ENCODE measurements at places on chromosomes 1 and 21. TPM values are rescaled to one million over a fixed set of nuclear protein-coding genes. Genes with fewer than 3 reads are reported as not detected.

- no peaks in the 10 kb centered on the region for H3K36me3 ChIP-seq
- no peaks in the 10 kb centered on the region for H3K27me3 ChIP-seq
- no peak overlapping the region for H3K27ac ChIP-seq
- no peak overlapping the region for H3K4me3 ChIP-seq
- peaks cover 36% of the 10 kb centered on the region for H3K4me1 ChIP-seq
- no peak for DNase-seq
These were observed 21.0 kb downstream of the TP53BP2 start for GRCh38 chr1:223824712-223825111.

DNA sequence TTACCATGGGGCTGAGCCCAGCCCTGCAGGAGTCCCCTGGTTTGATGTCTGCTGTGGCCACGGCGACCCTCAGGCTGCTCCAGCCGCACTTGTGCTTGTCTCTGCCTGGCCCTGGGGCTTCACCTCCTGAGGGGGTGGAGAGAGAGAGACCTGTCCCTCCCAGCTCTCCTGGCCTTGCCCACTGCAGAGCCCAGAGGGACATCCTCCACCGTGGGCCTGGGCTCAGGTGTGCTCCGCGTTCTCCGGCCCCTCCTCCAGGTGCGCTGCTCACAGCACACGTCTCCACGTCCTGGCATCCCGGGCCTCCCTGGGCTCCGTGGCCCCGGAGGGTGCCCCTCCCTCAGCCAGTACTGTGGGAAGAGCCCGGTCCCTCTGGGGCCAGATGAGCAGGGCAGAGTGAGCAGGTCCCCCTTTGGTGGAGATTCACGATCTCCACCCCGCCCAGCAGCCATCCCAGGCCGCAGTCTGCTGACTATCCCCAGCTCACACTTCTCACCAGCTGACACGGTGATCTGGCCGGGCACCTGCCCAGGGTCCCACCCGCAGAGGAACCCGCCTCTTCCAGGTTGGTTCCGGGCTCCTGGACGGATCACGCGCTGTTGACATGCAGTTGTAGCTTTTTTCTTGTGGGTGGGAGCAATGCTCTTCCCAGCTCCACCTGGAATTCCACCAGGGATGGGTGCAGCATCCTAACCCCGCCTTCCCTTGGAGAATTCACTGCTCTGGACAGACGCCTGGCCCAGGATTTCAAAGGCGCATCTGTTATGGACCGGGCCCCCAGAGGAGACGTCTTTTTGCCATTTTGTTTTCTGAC, 41.8 kb upstream of the POFUT2 start:
- H3K4me1 ChIP-seq = peaks cover 8% of the 10 kb centered on the region
- no peaks in the 10 kb centered on the region for H3K27me3 ChIP-seq
- peak overlapping the region; percentile 23 for H3K4me3 ChIP-seq
- no peaks in the 10 kb centered on the region for H3K36me3 ChIP-seq

DNA sequence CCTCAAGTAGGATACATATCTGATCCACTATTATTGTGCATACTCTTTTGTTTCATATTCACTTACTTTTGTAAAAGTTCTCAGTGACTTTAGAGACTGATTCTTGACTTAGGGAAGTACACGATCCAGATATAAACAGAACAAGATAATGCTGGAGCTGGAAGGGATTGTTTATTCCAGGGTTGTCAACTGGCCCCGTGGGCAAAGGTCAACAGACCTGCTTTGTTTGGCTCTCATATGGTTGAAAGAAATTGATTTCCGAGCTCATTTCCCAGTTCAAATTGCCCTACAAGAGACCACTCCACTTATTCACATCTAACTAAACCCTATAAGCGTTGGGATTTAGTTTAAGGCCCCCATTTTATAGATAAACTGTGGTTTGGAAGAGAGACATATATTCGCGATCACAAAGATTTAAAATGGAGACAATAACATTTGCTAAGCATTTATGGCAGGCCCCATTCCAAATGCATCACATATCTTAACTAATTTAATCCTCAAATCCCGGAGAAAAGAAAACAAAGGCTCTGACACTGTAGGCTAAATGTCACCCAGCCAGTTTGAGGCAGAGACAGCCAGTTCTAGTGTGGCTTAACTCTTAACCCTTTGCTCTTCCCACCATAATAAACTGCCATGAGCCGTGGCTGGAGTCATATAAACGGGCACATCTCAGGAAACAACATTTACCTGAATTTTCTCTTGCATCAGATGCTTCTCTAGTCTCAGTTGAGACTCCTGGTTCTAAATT, 20.6 kb downstream of the REG4 start:
- H3K27me3 ChIP-seq = no peaks in the 10 kb centered on the region
- no peak overlapping the region for H3K4me3 ChIP-seq
- no peaks in the 10 kb centered on the region for H3K36me3 ChIP-seq
- no peaks in the 10 kb centered on the region for H3K4me1 ChIP-seq
- no peak overlapping the region for H3K27ac ChIP-seq

- no peaks in the 10 kb centered on the region for H3K4me1 ChIP-seq
- H3K27ac ChIP-seq = peak overlapping the region; percentile 88
- H3K27me3 ChIP-seq = no peaks in the 10 kb centered on the region
- H3K36me3 ChIP-seq = peaks cover 33% of the 10 kb centered on the region
- peak overlapping the region; percentile 49 for H3K4me3 ChIP-seq
These were observed 2.0 kb downstream of the FCER1G start for GRCh38 chr1:161216945-161217712.

- peak; percentile 88 for DNase-seq
- H3K4me3 ChIP-seq = no peak overlapping the region
- H3K27ac ChIP-seq = no peak overlapping the region
- no peaks in the 10 kb centered on the region for H3K27me3 ChIP-seq
- H3K4me1 ChIP-seq = peaks cover 8% of the 10 kb centered on the region
These were observed 42.4 kb downstream of the CRYAA start for GRCh38 chr21:43211072-43211759.

- H3K4me3 ChIP-seq = no peak overlapping the region
- H3K4me1 ChIP-seq = peaks cover 9% of the 10 kb centered on the region
- DNase-seq = no peak
- H3K36me3 ChIP-seq = no peaks in the 10 kb centered on the region
These were observed 50.0 kb upstream of the COL18A1 start for GRCh38 chr21:45354970-45355369.

DNA sequence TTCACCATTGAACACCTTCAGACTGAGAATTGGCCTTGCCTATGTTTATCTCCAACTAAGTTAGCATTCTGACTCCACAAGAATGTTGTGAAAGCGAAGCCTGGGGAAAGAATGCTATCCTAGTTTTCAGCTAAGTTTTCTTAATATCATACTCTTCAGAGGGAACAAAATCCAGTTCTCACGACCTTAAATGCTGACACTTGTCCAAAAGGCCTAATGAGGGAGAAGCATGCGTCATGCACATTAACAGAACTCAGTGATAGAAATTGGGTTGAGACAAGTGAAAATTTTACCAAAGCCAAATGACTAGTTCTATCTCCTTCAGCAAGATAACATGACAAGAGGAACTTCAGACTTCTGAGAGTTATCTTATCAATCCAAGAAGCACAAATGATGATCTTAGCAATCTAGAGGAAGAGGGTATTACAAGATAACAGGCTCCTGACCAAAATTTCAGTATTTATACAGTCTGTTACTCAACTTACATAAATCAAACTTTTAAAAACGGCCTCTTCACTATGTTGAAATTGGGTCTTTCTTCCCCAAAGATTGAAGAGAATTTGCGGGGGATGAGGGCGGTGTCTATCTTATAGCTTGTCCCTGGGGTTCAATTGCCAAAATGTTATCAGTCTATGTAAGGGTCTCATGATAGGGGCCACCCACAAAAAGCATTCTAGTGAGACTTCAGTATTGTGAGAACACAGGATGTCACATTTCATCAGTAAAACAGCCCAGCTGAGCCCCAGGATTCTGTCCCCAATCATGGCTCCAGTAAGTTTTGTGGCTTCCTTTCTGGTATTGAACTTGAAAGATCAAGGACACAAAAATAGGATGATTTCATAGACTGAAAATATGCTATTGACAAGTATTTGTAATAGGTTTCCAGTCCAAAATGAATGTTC, 26.5 kb upstream of the SLC45A3 start:
- no peaks in the 10 kb centered on the region for H3K27me3 ChIP-seq
- H3K4me1 ChIP-seq = peaks cover 14% of the 10 kb centered on the region
- DNase-seq = no peak
- H3K4me3 ChIP-seq = no peak overlapping the region
- H3K27ac ChIP-seq = no peak overlapping the region
- no peaks in the 10 kb centered on the region for H3K36me3 ChIP-seq

DNA sequence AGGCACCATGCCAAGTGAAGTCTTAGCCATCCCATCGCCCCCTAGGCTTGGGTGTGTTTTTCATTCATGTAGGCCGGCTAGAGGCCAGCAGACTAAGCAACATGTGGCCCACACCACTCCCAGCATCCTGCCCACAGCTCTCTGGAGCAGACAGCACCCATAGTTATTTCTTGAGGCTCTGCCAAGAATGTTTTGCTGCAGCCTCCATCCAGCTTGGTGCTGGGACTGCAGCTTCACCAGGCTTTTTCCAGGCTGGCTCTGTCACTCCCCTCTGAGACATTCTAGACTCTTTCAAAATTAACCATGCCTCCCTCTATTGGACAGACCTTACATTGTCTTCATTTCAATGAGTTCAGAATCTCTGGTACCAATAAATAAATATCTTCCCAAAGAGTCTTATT, 104.2 kb downstream of the DUSP10 start:
- no peak overlapping the region for H3K27ac ChIP-seq
- no peak for DNase-seq
- H3K36me3 ChIP-seq = no peaks in the 10 kb centered on the region
- no peaks in the 10 kb centered on the region for H3K27me3 ChIP-seq
- no peak overlapping the region for H3K4me3 ChIP-seq

- no peaks in the 10 kb centered on the region for H3K27me3 ChIP-seq
- no peak overlapping the region for H3K27ac ChIP-seq
- H3K4me1 ChIP-seq = no peaks in the 10 kb centered on the region
- DNase-seq = no peak
These were observed 181.7 kb upstream of the DPYD start for GRCh38 chr1:98102345-98103030.

DNA sequence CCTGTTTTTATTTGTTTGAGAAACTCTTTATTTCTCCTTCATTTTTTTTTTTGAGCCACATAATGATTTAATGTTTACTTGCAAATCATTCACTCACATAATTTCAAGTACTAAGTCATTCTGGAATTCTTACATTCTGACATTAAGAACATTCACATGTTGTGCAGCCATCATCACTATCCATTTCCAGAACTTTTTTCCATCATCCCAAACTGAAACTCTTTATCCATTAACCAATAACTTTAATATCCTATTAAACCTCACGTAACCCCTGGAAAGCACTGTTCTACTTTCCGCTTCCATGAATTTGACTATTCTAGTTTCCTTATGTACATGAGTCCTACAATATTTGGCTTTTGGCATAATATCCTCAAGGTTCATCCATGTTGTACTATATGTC, 52.5 kb upstream of the TEKT2 start:
- DNase-seq = no peak
- H3K27me3 ChIP-seq = no peaks in the 10 kb centered on the region
- H3K27ac ChIP-seq = no peak overlapping the region
- H3K4me3 ChIP-seq = no peak overlapping the region

DNA sequence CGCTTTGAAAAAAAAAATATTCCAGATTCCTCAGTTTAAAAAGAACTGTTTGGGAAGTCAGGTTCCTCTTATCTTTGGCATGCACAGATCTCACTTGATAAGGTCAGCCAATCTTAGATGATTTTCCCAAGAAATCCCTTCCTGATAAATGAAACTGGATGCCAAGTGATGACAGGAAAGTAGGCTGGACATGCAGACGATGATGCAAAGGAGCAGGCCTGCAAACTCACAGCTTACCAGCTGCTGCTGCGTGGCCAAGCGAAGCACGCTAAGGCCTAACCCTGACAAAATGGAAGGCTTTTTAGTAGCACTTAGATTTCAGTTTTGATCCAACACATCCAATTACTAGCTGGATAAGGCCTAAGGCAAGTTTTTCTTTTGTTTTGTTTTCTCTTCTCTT, 10.1 kb downstream of the TADA1 start:
- no peaks in the 10 kb centered on the region for H3K27me3 ChIP-seq
- peaks cover 37% of the 10 kb centered on the region for H3K36me3 ChIP-seq
- no peak for DNase-seq
- H3K4me3 ChIP-seq = no peak overlapping the region

GRCh38 chr21:35297665-35298064, 248.6 kb upstream of the RUNX1 start:
- H3K4me3 ChIP-seq = no peak overlapping the region
- H3K4me1 ChIP-seq = no peaks in the 10 kb centered on the region
- no peak for DNase-seq
- H3K27me3 ChIP-seq = no peaks in the 10 kb centered on the region
- no peak overlapping the region for H3K27ac ChIP-seq
- no peaks in the 10 kb centered on the region for H3K36me3 ChIP-seq

DNA sequence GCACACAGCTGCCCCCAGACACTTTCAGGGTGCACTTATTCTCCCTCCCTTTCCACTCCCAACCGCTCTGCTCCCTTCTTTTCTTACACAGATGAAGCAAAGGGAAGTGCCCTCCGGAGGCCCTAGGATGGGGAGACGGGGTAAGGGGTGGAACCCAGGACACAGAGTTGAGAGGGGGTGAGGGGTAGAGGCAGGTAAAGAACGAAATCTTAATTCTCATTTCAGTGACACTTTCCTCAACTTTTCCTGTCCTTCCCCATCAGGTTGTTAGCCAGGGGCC, 12.8 kb downstream of the PLEKHO1 start:
- peak overlapping the region; percentile 87 for H3K27ac ChIP-seq
- peaks cover 11% of the 10 kb centered on the region for H3K36me3 ChIP-seq
- peak overlapping the region; percentile 35 for H3K4me3 ChIP-seq
- no peaks in the 10 kb centered on the region for H3K27me3 ChIP-seq

GRCh38 chr1:42484382-42484781, 21.3 kb downstream of the CCDC30 start:
- no peaks in the 10 kb centered on the region for H3K4me1 ChIP-seq
- DNase-seq = no peak
- H3K27me3 ChIP-seq = no peaks in the 10 kb centered on the region
- peaks cover 22% of the 10 kb centered on the region for H3K36me3 ChIP-seq
- H3K4me3 ChIP-seq = no peak overlapping the region

- no peaks in the 10 kb centered on the region for H3K27me3 ChIP-seq
- peaks cover 51% of the 10 kb centered on the region for H3K36me3 ChIP-seq
- no peak for DNase-seq
- peak overlapping the region; percentile 61 for H3K27ac ChIP-seq
- peaks cover 6% of the 10 kb centered on the region for H3K4me1 ChIP-seq
- no peak overlapping the region for H3K4me3 ChIP-seq
These were observed 30.7 kb downstream of the MRAP start for GRCh38 chr21:32329331-32329730.

GRCh38 chr1:171185091-171185490, at the start of gene FMO2:
Gene FMO2, plus strand, starts transcription at chr1:171185300. Its CDS starts 414 bp downstream, at chr1:171185714.
- DNase-seq = no peak
- H3K27ac ChIP-seq = peak within 1 kb of the TSS; percentile 87
- H3K36me3 ChIP-seq = no peaks in the 10 kb centered on the region
- H3K27me3 ChIP-seq = no peaks in the 10 kb centered on the region

GRCh38 chr1:71294178-71294577, 213.3 kb upstream of the ZRANB2 start:
- no peaks in the 10 kb centered on the region for H3K4me1 ChIP-seq
- no peaks in the 10 kb centered on the region for H3K27me3 ChIP-seq
- H3K36me3 ChIP-seq = no peaks in the 10 kb centered on the region
- no peak overlapping the region for H3K4me3 ChIP-seq

FMO4 gene
- 4.3 TPM for total RNA-seq

CLDN8 gene
- not detected for total RNA-seq

NPHS2 gene
- total RNA-seq = not detected

DYNLT5 gene
- 3.3 TPM for total RNA-seq

LSS gene
- 108 TPM for total RNA-seq

ZBTB18 gene
- 21.7 TPM for total RNA-seq

CLCA4 gene
- total RNA-seq = not detected

APOBEC4 gene
- total RNA-seq = not detected

THEM5 gene
- total RNA-seq = not detected

MTARC2 gene
- total RNA-seq = 58.6 TPM
